ENCODE measurements at places on chromosomes 12 and 14.

GRCh38 chr12:58067610-58068387 is 126.4 kb downstream of the ATP23 start:
- no peak for DNase-seq

DNA sequence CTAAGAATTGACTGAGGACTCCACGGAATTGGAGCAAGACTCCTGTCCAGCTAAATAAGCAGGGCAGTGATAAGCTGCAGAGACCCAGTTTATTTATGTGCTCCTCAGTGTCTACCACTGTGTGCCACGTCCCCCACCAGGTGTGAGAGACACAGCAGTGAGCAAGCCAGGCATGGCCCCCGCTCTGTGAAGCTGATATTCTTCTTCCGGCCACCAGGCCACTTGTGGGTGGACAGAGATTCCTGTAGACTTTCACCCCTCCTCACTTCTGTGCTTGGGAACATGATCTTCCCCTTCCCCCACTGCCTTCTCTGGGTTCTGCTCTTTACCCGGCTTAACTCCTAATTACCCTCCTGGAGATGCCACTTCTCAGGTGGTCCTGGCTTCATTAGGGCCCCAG is 21.3 kb downstream of the BRAP start:
- DNase-seq, result no peak

- DNase-seq, result peak; percentile 57
Measured at GRCh38 chr14:54366736-54367735, 29.8 kb upstream of the CDKN3 start.

DNA sequence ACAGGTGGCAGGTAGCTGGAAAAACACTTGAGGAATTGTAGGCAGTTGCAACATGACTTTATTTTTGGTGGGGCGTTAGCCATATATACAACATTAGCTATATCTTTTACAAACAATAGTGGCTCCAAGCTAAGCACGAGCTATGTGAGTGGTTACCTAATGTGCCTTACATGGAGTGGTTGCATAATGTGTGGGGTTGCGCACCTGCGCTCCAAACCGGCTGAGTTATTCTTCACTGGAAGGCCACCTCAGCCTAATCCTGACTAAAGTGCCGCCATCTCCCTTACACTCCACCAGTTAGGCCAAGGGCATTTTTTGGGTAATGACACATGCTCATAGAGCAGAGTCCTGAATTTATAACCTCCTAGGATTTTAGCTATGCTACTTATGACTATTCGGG is 31.8 kb upstream of the G2E3 start:
- no peak for DNase-seq

DNA sequence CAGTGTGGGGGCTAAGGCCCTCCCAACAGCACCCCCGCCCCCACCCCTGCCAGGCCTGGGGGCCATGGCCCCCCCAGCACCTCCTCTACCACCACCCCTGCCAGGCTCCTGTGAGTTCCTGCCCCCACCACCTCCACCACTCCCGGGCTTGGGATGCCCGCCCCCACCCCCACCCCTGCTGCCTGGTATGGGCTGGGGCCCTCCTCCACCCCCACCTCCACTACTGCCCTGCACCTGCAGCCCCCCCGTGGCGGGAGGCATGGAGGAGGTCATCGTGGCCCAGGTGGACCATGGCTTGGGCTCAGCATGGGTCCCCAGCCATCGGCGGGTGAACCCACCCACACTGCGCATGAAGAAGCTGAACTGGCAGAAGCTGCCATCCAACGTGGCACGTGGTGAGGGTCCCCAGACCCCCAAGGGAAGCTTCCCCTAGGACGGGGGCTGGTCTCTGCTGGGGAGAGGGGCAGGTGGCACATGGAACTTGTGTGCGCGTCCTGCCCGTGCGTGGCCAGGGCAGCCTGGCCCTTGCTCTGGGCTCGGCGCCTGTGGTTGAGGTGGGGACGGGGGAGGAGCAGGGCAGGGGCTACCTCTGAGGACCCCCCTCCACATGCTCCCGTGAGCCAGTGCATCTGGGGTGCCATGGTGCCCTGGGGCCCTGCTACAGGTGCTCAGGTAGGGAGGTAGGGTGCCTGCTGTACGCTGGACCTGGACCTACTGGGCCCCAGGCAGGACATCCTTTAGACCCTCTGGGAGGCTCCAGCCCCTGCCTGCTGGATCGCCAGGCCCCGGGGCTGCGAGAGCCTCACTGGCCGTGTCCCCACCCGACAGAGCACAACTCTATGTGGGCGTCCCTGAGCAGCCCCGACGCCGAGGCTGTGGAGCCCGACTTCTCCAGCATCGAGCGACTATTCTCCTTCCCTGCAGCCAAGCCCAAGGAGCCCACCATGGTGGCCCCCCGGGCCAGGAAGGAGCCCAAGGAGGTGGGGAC is 16.1 kb upstream of the ADSS1 start:
- DNase-seq, result no peak

DNA sequence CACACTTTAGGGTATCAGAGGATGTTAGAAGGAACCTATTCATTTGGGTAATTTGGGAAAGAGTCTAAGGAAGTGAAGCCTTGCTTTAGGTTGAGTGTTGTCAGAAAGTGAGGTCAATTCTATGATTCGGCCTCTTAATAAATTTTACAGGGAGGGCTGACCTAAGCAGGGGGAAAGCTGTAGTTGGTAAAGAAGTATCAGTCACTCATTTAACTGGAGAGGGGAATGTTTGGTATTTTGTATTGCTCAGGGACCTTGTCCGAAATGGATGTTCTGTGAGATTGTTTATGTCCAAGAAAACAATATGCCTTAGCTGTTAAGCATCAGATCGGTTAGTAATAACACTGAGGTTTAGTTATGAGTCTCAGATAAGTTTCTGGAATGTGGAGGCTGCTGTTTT is 7.3 kb downstream of the CAND1 start:
- no peak for DNase-seq

DNA sequence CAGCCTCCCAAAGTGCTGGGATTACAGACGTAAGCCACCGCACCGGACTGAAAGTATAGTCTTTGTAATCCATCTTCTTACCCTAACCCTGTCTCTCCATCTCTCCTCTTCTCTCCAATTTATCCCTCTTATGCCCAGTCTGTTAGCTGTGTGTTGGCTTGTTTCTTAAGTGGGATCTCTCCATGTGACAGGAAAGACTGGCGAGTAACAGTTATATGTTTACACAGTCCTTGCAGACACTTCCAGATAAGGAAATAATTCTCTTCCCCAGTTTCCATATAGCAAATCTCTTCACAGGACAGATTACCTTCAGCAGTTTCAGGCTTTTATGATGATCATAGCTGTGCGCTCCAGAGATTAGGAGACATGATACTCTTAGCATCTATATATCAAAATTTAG is 16.0 kb upstream of the DIP2B start:
- DNase-seq, result no peak

GRCh38 chr12:105978686-105979085 is 160.1 kb downstream of the NUAK1 start:
- DNase-seq, result no peak

GRCh38 chr12:25840678-25841465 is 117.6 kb upstream of the RASSF8 start:
- no peak for DNase-seq

GRCh38 chr12:46276756-46277155 is 7.9 kb upstream of the SLC38A1 start:
- DNase-seq, result no peak

DNA sequence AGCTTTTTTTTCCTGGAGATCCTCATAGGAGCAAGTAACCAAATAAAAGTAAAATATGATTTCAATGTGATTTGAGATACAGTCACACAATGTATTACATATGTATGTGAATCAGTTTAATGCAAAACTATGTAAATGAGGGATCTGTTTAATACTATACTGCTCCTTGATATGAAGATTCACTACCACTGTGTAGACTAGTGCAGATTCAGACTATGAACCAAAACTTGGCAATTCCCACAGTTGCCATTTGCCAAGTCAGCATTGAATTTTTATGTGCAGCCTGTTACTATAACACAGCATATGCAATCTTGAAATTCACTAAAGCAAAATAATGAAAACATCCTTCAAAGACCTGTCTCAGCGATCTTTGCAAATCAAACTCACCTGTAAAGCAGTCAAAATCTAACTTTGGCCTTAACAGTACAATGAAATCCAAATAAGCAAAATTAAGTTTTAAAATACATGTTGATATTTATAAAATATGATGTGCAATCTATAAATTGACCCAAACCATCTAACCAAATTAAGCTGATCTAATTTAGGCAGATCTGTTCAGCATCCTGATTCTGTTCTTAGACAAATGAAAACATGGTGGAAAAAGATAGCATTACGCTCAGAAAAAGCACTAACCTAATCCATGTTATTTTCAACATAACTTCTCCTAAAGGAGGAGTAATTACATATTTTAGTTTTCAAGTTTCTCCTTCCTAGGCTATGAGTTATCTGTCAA is 25.5 kb upstream of the LMNTD1 start:
- no peak for DNase-seq

DNA sequence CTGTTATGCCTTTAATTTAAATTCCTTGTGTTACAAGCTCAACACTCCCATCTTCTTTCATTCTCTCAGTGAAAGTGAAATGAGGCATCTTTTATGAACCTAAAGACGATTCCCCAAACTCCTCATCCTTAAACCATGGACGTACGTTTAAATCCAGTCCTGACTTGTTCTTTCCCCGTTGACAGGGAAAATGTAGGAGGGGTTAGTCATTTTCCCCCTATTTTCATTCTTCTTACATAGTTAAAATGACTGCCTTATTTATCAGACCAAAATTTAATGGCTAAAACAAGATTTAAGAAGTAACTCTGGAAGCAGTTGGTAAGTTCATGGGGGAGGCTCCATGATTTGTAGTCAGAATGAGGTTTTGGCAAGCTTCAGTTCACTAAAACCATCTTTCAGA is 134.9 kb downstream of the KCNA5 start:
- no peak for DNase-seq

DNA sequence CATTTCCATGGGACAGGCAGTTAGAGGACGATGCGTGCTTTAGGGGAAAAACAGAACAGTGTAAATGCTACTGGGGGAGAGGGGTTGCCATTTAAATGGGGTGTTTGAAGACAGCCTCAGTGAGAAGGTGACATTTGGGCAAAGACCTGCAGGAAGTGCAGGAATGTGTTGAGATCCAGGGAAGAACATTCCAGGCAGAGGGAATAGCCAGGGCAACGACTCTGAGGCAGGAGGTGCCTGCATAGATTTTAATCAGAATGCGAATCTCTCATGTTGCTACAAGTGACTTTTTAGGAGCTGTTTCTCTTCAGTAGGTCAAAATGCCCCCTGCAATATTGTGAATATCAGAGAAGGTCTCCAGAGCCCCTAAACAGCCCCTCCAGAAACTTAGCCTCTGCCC is 7.6 kb upstream of the SCARB1 start:
- no peak for DNase-seq

DNA sequence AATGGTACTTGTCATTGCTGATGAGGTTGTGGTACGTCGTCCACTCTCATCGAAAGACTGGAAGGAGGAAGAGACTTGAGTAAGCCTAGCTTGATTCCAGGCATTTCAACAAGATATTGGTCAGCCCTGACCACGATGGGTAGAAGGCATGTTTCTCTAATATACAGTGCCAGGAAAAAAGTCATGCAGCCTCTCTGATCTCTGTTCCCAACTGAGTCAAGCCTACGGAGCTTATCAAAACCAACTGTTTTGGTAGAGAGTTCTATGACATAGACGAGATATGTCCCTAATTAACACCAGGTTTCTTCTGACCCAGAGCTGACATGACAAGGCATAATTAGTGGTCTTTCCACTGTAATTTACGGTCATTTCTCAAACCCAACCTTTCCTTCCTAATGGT is 58.5 kb downstream of the NIN start:
- DNase-seq, result no peak

GRCh38 chr14:21049271-21049673 is 7.1 kb downstream of the RNASE7 start:
- DNase-seq, result no peak

DNA sequence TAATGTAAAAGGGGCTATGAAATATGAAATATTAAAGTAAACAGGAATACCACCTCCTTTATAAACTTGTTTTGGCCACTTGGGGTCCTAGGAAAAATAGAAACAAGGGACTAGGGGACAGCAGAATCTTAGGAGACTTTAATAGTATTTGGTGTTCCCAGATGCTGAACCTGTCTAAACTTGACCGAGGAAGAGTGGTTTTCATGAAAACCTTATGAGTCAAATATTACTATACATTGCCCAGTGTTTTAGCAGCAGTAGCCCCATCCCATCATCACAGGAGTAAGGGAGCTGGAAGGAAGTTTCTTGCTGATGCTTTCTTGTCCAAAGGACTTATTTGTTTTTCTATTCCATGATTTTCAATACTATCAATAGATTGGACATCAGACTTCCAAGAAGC is 177.5 kb upstream of the CAND1 start:
- no peak for DNase-seq

DNA sequence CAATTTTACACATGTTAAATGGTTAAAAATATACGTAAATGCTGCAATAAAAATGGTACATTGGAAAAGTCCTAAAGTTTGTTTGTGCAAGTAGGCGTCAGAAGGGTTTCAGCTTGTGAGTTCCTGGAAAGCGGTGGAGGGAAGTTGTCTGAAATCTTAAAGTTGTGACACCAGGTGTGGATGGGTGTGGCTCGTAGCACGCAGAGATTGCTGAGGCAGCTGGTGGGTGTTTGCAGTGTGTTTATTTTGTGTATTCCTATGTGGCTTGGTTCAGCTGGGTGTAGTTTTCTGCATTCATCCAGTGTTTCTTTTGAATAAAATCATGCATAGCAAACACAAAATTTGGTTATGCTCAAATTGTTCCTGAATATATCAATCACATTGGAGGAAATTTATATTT is 136.8 kb upstream of the TBX3 start:
- DNase-seq, result no peak

DNA sequence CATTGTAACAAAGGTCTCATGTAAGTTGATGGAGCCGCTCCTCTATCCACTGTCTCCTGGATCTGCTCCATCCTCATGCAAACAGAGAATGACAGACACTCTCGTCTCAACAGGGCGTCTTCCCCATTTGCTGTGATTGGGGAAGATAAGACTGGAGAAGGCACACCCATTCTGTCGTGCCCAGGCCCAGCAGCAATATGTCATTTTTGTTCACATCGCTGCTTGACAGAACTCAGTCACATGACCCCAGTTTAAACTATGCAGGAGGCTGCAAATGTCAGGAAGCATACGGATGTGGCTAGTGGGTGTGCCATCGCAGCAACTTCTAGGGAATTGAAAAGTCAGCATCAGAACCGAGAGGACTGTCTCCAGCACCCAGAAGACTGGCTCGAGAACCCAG is 290.5 kb downstream of the TMEM132D start:
- no peak for DNase-seq

DNA sequence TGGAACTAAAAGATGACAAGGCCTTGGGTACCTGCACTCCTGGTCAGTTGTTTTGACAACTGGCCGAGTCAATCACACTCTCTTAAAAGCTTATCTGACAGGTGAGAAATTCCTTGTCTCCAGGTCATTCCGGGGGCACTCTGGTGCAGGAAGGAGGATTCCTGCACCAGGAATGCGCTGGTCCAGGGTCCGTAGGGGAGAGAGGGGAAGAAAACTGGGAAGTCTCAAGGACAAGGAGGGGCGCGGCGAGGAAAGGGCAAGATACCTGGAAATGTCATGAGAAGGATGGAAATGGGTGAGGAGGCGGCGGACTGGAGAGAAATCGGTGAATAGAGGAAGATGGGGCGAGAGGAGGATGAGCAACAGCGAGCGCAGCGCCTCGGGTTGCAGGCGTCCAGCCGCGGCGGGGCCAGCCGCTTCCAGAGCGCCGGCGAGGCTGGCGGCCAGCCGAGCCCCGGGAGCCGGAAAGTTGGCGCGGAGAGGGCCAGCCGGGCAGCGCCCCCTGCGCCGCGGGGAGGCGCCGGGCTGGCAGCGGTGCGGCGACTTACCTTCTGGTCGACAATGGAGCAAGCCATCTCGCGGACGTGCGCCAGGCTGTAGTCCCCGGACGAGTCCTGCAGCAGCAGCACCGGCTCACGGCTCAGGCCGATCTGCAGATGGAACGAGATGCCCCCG is 809 bp downstream of the PRKD1 start:
- DNase-seq, result no peak

- DNase-seq, result no peak
Measured at GRCh38 chr12:54000116-54001114, at the start of gene HOXC9. Gene HOXC9 (plus strand): TSS chr12:54000161. CDS start chr12:54000189, 28 bp downstream.

Measured in AML-193 (cell line).